ENCODE measurements at places on chromosomes 1 and 21. TPM values are rescaled to one million over a fixed set of nuclear protein-coding genes. Genes with fewer than 3 reads are reported as not detected.
A peak's percentile ranks its signal among the peaks of the same experiment; 100 is the strongest.

SPRR2E gene
- not detected for total RNA-seq

DNA sequence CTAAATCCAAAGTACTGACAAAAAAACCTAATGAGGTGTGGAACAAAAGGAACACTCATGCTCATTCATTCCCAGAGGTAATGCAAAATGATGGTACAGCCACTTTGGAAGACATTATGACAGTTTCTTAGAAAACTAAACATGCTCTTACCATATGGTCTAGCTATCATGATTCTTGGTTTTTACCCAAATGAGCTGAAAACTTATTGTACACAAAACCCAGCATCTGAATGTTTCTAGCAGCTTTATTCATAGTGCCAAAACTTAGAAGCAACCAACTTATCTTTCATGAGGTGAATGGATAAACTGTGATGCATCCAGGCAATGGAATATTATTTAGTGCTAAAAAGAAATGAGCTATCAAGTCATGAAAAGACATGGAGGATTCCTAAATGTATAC, 318.4 kb upstream of the OLFM3 start:
- H3K4me3 ChIP-seq: no peak overlapping the region
- no peaks in the 10 kb centered on the region for H3K4me1 ChIP-seq
- no peak overlapping the region for H3K27ac ChIP-seq
- no peak for DNase-seq
- H3K27me3 ChIP-seq: no peaks in the 10 kb centered on the region

DNA sequence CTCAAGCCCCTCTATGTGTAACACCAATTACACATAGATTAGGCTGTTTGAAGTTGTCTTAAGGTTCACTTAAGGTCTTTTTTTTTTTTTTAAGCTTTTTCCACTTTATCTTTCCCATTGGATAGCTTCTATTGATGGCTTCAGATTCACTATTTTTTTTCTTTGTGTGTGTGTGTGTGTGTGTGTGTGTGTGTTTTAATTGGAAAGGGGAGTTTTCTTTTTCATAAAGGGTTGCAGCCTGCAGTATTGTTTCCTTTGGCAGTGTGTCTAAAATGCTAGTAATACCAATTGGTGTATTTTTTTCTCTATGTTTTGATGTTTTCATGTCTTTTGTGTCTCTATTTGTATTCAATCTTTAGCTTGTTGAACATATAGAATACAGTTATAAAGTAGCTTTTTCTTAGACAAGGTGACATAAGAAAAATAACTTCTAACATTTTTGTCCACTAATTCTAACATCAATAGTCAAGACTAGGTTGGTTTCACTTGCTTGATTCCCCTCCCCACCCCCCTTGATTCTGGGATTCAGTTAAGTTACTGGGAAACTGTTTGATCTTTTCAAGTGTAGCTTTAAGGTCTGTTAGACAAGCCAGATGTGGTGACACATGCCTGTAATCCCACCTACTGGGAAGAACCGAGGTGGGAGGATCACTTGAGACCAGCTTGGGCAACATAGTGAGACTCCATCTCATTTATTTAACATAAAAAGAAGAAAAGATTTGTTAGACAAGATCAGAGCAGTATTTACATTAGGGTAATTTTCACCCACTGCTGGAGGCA, 21.4 kb downstream of the PRRC2C start:
- no peak overlapping the region for H3K4me3 ChIP-seq
- DNase-seq: no peak
- H3K27me3 ChIP-seq: no peaks in the 10 kb centered on the region
- no peak overlapping the region for H3K27ac ChIP-seq
- no peaks in the 10 kb centered on the region for H3K36me3 ChIP-seq

DNA sequence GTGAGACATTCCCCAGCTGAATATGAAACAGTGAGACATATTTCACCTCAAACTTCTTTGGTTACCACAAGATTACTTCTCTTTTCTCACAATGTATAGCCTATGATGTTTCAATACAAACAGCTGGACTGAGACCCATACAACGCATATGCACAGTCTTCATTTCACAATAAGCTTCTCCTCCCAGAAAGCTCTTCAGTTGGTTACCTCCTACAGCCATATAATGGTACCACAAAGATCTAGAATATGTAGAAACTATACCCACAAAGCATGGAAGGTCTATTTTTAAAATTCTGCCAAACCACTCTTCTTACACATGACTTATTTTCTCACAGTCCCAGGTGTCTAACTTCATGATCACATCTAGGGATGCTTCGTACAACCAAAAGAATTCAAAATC, 70.8 kb downstream of the JAK1 start:
- H3K4me1 ChIP-seq: peaks cover 68% of the 10 kb centered on the region
- H3K27ac ChIP-seq: peak overlapping the region; percentile 44
- no peak for DNase-seq
- no peaks in the 10 kb centered on the region for H3K27me3 ChIP-seq
- no peak overlapping the region for H3K4me3 ChIP-seq

USP33 gene
- 101 TPM for total RNA-seq

HSPG2 gene
- 0.90 TPM for total RNA-seq

LRRN2 gene
- not detected for total RNA-seq

CTTNBP2NL gene
- total RNA-seq: 0.94 TPM
